Midbrain (tissue), 1 donor: ENCODE measurements at places on chromosomes 16 and 17.
A peak's percentile ranks its signal among the peaks of the same experiment; 100 is the strongest.

DNA sequence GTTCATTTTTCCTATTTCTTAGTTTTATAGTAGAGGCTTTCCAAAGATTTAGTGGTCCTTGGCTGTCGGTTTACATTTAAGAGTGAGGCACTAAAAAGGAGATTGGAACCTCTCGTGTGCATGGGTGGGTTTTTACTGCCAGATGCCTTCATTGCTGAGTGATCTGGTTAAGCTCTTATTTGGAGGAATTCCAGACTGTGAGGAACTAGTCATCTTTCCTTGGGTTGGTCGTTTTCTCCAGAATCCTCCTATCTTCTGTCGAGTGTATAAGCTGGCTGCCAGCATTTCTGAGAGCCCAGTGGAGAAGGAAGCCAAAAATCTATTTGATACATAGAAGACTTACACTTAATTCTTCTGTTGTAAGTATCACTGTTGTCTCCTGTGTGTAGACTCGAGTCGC, 22.6 kb downstream of the IST1 start:
- no peak for DNase-seq

- no peak for DNase-seq
These were observed 36.7 kb upstream of the HELZ start for GRCh38 chr17:67281743-67282142.

GRCh38 chr16:29662729-29663015, 375 bp upstream of the SPN start:
- DNase-seq = no peak

DNA sequence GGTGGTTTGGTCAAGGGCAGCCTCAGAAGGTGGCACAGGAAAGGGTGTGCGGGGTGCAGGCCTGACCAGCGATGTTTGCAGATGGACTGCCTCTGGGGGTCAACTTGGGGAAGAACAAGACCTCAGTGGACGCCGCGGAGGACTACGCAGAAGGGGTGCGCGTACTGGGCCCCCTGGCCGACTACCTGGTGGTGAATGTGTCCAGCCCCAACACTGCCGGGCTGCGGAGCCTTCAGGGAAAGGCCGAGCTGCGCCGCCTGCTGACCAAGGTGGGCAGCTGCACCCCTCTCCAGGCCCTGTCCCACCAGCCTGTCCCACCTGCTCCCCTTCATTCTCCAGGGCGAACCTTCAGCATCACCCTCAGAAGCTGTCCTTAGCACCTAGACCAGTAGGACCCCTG, 12.5 kb downstream of the DHODH start:
- DNase-seq = no peak

- DNase-seq = no peak
These were observed 48.8 kb downstream of the ADCY9 start for GRCh38 chr16:4067262-4068001.

GRCh38 chr17:60586288-60586974, 13.6 kb upstream of the PPM1D start:
- DNase-seq = no peak

- peak; percentile 81 for DNase-seq
These were observed 17.9 kb downstream of the PSME3IP1 start for GRCh38 chr16:57167953-57168352.

- no peak for DNase-seq
These were observed 98.9 kb downstream of the N4BP1 start for GRCh38 chr16:48511071-48511540.

- no peak for DNase-seq
These were observed 82.9 kb upstream of the MTMR4 start for GRCh38 chr17:58597371-58597770.
